ENCODE measurements at places on chromosomes 11 and 22. TPM values are rescaled to one million over a fixed set of nuclear protein-coding genes. Genes with fewer than 3 reads are reported as not detected.

The GDPD5 gene
- 30.6 TPM for total RNA-seq

The SLC5A1 gene
- total RNA-seq: not detected

The MS4A1 gene
- 2.4 TPM for total RNA-seq

The P2RX6 gene
- not detected for total RNA-seq

The AIFM3 gene
- 2.6 TPM for total RNA-seq

The PHOX2A gene
- not detected for total RNA-seq

The OR51E2 gene
- not detected for total RNA-seq

The TRIM21 gene
- total RNA-seq: 30.6 TPM

The TRPC6 gene
- 14.0 TPM for total RNA-seq

The OR10A6 gene
- total RNA-seq: not detected

The MYO18B gene
- total RNA-seq: not detected

The OR2AG2 gene
- total RNA-seq: not detected

The CCDC188 gene
- not detected for total RNA-seq

The HPX gene
- total RNA-seq: 2.0 TPM

- DNase-seq: no peak
Observed at GRCh38 chr11:129242855-129243254, 50.7 kb upstream of the ARHGAP32 start.

DNA sequence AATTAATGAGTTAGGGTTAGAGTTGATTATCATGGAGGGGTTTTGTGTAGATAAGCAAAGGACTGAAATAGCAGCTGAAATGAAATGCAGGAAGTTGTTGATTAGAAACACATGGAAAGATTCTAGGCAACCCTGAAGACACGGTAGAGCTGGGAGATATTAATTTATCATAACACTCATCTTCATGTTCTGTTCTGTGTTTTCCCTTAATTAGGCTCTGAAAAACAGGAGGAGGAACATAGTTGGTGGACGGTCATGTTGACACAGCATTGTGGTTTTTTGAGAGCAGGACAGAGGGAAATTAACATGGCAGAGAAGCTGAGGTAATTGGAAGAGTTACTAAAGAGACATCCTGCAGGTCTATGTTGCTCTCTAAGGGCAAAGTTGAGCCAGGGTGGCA is 138.8 kb upstream of the UBASH3B start:
- DNase-seq: no peak

DNA sequence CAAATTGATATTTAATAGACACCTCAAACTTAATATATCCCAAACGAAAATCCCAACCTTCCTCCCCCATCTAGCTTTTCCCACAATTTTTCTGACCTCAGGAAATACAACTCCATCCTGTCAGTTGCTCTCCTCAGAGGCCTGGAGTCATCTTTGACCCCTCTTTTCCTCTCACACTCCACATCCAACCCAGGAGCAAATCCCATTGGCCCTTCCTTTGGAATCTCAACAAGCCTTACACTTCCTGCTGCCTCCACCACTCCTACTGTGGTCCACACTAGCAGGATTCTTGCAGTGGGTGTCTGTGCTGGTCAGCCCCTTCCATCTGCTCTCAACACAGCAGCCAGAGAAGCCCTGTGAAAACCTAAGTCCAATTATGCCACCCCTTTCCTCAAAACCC is 39.3 kb upstream of the RFPL3 start:
- DNase-seq: no peak

DNA sequence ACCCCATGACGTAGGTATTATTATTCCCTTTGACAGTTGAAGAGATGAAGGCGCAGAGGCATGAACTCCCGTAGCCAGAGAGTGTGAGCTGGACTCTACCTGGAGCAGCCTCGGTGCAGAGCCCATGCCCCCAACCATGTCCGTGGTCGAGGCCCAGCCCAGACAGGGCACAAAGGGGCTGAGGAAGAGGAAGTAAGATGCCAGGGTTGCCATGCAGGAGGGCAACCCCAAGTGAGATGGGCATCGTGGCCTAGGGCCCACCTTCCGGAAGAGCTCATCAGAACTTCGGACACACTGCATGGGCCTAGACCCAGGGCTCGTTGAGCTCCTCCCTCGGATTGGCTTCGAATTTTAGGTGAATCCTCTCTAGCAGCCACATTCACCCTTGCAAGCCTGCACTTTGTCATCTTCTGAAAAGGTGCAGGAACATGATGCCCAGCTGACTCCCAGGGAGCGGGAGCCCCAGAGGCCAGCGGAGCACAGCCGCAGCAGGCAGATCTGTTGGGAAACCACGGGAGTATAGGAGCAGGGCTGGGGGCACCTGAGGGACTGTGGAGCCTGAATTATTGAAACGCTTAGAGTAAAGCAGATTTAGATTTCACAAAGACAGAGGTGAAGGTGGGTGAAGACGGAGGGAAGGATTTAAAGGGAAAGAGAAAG is 29.0 kb upstream of the JAM3 start:
- DNase-seq: no peak

DNA sequence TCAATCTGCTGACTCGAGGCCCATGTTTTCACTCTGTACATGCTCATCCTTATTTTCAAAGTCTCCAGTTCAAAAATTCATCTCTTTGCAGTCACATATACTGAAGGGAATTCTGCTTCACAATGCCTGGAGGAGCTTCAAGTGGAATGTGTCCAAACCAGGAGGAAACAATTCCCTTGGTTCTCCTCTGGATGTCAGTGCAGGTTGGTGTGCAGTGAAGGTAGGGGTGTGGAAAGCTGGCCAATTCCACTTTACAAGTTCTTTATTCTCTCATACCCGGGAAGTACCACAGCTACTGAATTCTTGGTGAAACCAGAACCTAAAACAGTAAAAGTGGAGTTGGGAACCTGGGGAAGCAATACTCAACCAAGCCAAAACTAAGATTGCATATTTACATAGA is 57.3 kb downstream of the BDNF start:
- DNase-seq: no peak

DNA sequence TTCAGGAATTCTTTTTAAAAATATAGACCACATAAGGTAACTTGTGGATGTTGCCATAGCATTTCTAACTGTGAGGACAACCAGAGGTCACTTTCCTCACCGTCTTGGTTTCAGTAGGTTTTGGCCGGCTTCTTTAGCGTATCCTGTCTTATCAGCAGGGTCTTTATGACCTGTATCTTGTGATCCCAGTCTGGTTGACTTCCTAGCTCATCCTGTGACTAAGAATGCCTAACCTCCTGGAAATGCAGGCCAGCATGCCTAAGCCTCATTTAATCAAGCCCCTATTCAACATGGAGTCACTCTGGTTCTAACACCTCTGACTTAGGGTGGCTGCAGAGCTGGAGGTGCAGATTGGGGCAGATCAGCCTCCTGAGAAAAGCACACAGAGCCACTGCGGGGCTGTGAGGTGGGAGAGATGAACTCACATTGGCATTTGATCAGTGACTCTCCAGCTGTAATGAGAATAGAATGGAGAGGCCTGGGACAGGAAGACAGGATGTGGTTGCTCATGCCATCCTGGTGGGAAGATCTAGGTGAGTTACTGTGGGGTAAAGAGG is 41.1 kb upstream of the TOP3B start:
- no peak for DNase-seq

DNA sequence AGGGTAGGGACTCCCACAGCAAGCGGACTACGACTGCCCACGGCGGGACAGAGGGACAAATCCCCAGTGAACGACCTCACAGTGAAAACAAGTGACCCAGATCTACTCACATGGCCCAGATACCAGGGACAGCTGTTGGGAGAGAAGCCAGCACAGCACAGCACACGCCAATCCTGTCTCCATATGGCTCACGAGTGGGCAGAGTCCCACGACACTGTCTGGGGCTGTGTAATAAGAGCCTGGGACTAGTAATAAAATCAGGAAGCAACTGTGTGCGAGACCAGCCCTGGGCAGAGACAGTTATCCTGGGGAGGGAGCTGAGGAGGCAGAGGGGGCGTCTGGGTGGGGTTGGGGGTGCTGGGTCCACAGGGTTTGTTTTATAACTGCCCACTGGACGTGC is 385.0 kb downstream of the CTTN start:
- no peak for DNase-seq

DNA sequence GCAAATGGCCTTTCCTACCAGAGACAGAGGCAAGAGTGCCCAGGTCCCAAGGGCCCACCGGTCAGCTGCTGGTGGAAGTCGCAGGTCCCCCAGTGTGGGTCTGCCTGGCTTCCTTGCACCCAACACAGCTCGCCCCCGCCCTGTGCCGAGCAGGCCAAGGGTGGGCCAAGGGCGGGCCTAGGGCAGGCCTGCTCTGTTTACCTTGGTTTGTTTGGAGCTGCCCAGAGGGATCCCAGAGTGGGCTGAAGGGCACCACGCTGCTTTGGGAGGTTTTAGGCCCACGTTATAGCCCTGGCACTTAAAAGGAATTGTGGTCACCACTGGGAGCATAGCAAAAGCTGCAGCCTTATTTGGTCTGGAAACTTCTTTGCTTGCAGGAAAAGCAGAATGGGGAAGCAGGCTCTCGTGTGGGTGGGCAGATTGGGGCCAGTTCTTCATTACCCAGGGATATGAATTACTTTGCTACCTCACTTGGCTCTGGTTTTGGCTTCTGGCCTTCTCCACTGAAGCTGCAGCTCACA is 38.0 kb downstream of the MRGPRD start:
- DNase-seq: no peak

GRCh38 chr11:41971592-41971991 is 512.1 kb upstream of the LRRC4C start:
- DNase-seq: no peak

GRCh38 chr22:35785181-35785923 is 67.7 kb downstream of the APOL5 start:
- no peak for DNase-seq

- no peak for DNase-seq
Observed at GRCh38 chr11:129209891-129210830, 18.0 kb upstream of the ARHGAP32 start.

DNA sequence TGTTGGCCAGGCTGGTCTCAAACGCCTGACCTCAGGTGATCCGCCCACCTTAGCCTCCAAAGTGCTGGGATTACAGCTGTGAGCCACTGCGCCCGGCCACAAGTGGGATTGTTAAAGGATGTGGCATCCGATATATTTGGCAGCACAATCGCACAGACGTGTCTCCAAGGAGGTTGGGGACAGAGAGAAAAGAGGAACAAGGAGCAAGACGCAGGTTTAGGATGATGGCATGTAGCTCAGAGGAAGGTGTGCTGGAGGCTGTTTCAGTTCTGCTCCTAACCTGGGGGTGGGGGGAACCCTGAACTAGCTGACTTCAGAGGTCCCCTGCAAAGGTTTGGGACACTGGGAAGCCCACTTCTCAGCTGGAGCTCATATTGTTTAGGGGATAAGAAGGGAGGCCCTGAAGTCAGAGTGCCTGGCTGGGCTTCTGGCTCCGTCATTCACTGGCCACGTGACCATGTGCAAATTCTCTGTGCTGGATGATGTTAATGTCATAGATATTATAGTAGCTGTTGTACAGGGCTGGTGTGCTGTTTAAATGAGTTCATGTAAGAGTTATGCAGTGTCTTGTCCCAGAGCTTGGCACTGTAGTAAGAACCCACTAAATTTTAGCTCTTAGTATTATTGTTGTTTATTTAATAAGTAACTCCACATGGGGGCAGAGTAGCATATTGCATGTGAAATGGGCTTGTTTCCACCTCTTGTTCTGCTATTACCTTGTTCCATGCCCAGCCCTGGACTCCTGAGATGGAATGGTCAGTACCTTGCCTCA is 129.7 kb downstream of the ST3GAL4 start:
- no peak for DNase-seq

GRCh38 chr11:13223112-13223511 is 54.5 kb upstream of the BMAL1 start:
- no peak for DNase-seq

DNA sequence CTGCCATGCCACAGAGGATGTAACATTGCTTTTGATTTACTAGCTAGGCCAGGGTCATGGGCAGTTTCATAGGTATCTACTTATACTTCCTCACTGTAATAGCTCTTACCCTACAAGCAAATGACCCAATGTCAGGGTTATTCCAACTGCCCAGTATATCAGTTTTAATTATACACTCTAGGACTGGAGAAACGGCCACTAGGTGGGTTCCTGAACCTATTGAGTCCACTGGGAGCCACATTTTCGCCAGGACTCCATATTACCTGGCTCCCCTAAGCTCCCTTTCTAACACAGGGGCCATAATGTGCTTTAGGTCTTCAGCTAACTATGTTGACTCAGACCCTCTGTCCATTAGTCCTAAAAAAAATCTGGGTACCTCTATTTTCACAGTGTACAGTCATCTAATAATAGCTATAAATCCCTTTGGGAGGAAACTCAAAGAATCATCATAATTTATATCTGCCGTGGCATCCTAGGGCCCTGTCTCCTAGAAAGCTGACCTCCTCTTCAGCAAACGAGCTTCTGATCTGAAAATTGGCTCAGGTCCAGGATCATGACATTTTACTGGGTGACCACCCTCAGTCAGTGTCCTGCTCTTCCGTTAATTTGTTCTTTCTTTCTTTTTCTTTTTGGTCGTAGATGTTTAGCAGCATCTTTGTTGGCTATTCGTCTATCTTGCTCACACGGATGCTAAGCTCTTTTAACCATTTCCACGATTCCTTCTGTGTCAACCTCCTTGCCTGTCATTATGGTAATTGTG is 244.3 kb downstream of the FAM76B start:
- no peak for DNase-seq

DNA sequence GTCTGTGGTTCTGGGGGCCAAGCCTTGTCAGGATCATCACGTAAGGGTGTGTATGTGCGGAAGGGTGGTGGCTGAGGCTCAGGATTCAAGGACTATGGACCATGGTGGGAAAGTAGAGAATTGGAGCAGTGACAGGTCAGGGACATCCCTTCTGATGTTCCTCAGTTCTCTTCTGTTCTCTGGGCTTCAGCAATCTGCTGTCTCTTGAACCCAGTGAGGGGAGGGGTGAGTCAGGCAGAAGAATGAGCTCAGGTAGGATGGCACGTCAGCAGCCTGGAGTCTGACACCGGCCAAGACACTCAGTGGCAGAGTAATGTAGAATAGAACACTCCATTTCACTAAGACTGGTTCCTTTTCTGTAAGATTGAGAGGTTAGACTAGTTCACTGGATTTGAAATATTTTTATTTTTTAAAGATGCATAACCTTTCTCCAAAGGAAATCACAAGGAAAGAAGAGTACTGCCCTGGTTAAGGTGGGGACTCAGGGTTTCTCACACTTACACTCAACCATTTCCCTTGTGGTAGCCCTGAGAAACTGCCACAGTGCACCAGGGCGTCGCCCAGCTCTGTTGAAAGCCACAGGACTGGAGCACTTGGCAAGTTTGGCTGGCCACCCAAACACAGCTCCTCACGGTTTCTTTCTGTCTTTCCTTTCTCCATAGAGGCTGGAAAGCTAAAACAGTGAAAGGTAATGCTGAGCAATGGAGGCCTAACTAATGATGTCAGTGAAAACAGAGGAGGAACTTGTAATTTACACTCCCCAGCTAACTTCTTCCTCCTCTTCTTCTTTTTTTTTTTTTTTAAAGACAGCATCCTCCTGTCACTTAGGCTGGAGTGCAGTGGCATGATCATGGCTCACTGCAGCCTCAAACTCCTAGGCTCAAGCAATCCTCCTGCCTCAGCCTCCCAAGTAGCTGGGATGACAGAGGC is 23.1 kb upstream of the MICAL2 start:
- no peak for DNase-seq

GRCh38 chr11:118497831-118498230 is 29.4 kb upstream of the TTC36 start:
- DNase-seq: no peak

GRCh38 chr22:49357661-49358440 is 469.8 kb downstream of the BRD1 start:
- DNase-seq: no peak

GRCh38 chr11:46375392-46376101 is 5.9 kb upstream of the MDK start:
- no peak for DNase-seq

- no peak for DNase-seq
Observed at GRCh38 chr22:33921525-33922348, 1.5 kb upstream of the LARGE1 start.

- no peak for DNase-seq
Observed at GRCh38 chr22:24236656-24237055, 8.2 kb downstream of the GGT5 start.

- DNase-seq: no peak
Observed at GRCh38 chr11:102600666-102601065, 24.5 kb downstream of the MMP20 start.
